ENCODE measurements at places on chromosomes 4 and X.

GRCh38 chrX:41339148-41339547, 5.2 kb downstream of the DDX3X start:
- DNase-seq: no peak

- no peak for DNase-seq
These were observed 21.8 kb downstream of the CMC4 start for GRCh38 chrX:155048977-155049619.

GRCh38 chrX:17500145-17500579, 125.2 kb downstream of the NHS start:
- DNase-seq: no peak

DNA sequence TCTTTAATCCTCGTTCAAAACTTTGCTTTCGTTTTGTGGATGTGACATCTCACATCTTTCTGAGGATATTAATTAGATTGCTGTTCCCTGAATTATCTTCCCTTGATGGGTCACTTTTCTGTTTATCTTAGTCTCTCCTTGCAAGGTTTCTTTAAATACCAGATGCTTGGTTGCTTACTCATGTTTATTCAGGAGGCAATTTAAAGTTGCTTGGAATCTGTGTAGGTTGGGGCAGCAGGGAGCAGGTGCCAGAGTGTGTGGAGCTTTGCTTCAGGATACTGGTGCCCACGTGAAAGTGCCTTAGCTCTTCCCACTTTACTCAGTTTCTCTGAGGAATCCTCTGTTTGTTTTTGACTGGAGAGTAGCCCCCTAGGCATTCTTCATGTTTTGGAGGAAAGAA, 24.0 kb downstream of the ANAPC4 start:
- DNase-seq: no peak

- DNase-seq: no peak
These were observed 56.7 kb upstream of the RASSF6 start for GRCh38 chr4:73676861-73677323.

- DNase-seq: no peak
These were observed 497.1 kb upstream of the TENM3 start for GRCh38 chr4:181745933-181746625.

- DNase-seq: no peak
These were observed 78.6 kb upstream of the PGRMC2 start for GRCh38 chr4:128366212-128366611.

GRCh38 chr4:139484783-139485311, 30.9 kb downstream of the RAB33B start:
- no peak for DNase-seq

DNA sequence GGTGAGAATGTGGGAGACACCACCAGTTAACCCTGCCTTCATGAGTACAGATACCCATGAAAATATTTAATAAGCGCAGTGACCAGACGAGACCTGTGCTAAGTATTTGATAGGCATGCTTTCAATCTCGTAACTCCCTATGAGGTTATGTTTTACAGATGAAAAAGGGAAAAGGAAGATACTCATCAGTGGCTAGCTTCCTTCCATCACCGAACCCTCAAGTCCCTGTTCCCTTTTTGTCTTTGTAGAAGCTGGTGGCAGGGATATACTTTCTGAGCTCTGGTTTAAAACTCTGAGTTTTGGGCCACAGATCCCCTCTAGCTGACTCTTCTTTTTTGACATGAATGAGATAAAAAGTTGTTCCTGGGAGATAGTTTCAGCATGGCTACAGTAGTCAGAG, 26.3 kb downstream of the AFF1 start:
- DNase-seq: no peak

GRCh38 chr4:53830511-53830910, 233.9 kb downstream of the CHIC2 start:
- DNase-seq: no peak

GRCh38 chr4:4871242-4871572, 11.7 kb downstream of the MSX1 start:
- no peak for DNase-seq

- DNase-seq: no peak
These were observed 135.2 kb downstream of the PDE5A start for GRCh38 chr4:119493419-119493818.

DNA sequence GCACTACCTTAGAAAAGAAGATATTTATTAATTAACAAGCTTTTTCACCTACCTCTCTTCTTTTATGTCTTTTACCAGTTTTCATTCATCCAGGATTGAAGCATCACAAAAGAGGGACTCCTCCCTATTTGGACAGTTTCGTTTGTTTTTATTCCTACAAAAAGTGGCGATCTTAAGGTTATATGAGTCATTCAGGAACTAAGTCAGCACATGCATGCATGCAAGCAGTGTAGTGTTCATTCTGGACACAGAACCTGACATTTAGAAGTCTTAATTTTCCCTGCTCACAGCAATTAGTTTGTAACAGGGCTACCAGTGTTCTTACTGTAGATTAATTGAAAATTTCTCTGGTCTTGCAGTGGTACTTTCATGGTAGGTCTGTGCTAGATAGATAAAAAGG, 47.9 kb upstream of the QRFPR start:
- DNase-seq: no peak

DNA sequence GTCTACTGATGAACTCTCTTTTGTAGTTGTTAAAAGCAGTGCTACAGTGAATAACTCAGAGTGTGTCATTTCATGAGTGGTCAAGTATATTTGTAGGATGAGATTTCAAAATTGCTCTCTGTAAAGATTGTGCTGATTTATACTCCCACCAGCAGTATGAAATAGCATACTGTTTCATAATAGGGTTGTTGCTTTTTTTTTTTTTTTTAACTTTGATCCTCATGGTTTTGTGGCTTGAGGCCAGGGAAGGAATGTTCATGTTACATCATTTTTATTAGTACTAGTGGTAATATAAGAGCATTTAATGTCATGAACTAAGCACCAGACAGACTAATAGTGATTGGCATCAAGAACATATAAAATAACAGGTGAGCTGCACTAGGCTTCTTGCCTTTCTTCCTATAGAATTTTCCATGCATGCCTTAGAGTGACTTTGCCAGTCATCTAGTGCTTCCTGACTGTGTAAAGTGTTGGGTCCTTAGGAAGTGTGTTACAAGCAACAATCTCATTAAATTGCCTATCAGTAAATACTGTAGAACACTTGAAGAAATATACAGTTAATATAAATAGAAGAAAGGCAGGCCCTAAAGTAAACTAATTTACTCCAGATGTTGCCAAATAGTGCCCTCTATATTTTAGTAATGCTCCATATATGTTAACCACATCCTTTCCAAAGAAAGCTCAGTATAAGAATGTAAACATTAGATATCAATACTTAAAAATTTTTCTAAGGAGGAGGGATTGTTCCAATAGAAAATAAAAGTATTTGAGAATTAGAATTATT, 38.6 kb upstream of the MSMO1 start:
- no peak for DNase-seq

- no peak for DNase-seq
These were observed 9.1 kb downstream of the AKAP17A start for GRCh38 chrX:1600406-1601050.

GRCh38 chrX:136626237-136626636, 21.7 kb upstream of the CD40LG start:
- no peak for DNase-seq

DNA sequence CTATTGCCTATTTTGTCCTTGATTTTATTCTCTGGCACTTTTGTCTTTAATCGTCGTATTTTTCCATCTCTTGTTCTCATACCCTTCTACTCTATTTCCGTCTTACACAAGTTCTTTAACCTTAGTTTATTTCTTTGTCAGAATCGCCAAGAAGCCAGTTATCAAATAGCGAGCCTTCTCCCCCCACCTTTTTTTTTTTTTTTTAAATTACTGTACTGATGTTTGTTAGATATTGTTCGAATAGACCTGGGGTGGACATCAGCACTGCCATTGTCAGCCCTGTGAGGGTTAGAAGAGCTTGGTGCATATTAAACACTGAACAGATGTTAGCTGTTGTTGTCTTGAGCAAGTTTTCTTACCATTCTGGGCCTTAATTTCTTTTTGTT, 1.2 kb downstream of the SPCS3 start:
- DNase-seq: no peak

DNA sequence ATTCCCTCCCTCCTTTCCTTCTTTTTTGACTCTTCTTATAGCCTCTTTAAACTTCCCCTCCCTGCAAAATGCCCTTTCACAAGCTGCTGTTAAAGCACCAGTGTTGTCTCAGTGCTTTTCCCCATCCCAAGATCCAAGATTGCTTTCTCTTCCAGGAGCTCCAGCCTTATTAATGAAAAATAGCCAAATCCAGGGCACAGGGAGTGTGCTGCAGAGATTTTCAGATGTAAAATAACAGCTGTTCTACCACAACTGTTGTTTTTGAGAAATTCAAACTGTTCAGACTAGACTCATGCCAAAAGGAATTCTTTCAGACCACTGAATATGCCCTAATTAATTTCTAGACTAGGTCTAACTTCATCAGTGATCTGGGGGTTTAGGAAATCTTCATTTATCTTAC, 47.0 kb upstream of the GPC3 start:
- no peak for DNase-seq

All from gastrocnemius medialis (tissue), 4 donors.